NB4 (cell line): ENCODE measurements at places on chromosomes 1 and 21.

DNA sequence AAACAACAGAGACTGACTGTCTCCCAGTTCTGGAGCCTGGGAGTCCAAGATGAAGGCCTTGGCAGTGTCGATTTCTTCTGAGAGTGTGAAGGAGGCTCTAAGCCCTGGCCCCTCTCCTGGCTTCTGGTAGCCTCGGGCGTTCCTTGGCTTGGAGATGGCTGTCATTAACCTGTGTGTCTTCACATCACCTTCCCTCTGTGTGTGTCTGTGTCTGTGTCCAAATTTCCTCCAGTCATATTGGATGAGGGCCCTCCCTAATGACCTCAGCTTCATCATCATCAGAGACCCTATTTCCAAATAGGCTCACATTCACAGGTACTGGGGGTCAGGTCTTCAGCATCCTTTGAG, 138.3 kb downstream of the TOMM20 start:
- no peak for DNase-seq

DNA sequence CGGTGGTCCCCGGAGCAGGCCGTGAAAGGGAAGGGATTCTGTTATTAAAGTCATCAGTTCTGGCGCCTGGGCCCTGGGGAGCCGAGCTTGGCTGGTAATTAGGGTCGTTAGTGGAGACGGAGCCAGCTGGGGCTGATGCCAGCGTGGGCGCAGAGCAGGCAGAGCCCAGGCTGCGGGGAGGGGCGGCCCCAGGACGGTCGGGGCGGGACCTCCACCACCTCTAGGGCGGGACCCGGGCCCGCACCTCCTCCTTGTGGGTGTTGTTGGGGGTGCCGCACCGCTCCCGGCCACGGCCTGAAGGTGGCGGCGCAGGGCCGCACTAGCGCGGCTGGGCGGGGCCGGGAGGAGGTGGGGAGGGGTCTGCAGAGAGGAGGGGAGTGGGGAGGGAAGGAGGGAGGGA, 470.6 kb downstream of the PTPRU start:
- peak; percentile 10 for DNase-seq

- no peak for DNase-seq
These were observed 56.0 kb upstream of the CASZ1 start for GRCh38 chr1:10852486-10852885.

DNA sequence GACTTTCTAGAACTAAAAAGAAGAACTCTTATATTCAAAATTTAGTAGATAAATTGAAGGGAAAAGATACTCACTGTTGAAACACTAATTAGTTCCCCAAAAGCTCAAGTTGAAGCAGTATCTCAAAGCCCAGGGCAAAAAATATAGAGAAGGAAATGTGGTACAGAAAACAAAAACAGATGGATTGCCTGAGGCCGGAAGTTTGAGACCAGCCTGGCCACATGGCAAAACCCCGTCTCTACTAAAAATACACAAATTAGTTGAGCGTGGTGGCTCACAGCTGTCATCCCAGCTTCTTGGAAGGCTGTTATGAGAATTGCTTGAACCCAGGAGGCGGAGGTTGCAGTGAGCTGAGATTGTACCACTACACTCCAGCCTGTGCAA, 36.0 kb downstream of the FAM177B start:
- DNase-seq, result peak; percentile 73

GRCh38 chr1:157399984-157400382, 152.3 kb downstream of the FCRL5 start:
- DNase-seq, result peak; percentile 65

DNA sequence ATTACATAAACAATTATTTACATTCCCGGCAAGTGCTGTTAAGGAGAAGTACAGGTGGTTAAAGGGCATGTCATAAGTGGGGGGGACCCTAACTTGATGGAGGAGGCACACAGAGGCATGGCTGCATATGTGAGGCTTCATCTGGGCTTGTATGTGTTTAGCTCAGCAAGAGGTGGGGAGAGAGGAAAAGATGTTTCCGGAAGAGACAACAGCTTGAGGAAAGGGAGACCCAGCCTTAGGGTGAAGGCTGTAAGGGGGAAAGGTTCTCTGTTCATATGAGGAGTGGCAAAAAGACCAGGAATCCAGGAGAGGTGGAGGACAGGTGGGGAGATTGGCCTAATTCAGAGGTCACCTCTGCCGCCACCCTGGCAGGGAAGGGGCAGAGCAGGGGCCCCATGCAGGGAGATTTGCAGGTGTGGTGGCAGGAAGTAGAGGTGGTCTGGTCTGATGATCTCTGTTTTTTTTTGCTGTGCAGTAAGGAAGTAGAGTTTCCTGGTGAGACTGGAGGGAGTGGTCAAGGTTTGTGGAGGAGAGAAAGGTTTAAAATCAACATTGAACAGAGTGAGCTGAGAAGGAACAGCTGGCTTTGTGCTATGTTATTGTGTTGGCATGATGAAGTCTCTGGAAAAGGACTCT, 9.0 kb downstream of the TRAF5 start:
- DNase-seq, result no peak

- no peak for DNase-seq
These were observed 53.1 kb downstream of the SH3GLB1 start for GRCh38 chr1:86757272-86757984.

DNA sequence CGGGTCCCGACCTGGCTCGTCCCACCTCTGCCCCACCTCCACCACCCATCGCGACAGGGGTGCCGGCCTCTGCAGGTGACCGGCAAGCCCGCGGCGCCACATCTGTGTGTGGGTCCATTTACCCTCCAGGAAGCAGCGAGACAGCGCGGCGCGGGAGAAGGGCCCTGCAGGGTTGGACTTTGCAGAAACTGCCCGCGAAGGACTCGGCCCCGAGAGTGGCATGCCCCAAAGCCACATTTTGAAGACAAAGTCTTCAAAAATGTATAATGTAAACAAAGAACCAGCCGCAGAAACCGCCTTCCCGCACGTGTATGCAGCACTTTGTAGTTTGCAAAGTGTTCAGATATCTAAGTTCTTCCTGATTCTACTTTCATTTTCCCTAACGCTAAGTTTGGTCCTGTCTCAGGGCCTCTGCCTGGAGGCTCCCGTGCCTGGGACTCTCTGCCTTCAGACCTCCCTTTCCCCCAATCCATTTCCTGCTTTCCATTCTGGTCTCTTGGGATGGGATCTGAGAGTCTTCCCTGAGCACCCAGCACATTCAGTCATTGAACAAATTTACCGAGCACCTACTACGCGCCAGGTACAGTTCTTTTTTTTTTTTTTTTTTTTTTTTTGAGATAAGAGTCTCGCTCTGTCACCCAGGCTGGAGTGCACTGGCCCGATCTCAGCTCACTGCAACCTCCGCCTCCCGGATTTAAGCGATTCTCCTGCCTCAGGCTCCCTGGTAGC, 524 bp upstream of the TMCO4 start:
- DNase-seq, result peak; percentile 71

DNA sequence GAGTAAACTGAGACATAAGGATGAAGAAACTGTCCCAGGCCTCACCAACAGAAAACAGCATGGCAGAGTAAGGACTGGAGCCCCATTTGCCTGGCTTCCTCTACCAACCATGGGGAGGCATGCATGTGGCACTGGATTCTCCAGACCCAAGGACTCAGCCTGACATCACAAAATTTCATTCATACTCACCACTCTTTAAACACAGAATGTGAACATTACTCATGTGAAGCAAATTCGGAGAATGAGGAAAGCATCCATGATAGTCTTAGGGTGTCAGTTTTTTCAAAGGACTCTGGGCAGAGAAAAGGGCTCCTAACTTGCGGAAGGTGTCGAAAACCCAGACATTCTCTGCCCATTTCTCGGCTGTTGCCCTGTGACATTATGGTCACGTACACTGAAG, 83.9 kb downstream of the PCNX2 start:
- no peak for DNase-seq

- DNase-seq, result peak; percentile 49
These were observed 449 bp downstream of the EPS15 start for GRCh38 chr1:51518586-51519047.

DNA sequence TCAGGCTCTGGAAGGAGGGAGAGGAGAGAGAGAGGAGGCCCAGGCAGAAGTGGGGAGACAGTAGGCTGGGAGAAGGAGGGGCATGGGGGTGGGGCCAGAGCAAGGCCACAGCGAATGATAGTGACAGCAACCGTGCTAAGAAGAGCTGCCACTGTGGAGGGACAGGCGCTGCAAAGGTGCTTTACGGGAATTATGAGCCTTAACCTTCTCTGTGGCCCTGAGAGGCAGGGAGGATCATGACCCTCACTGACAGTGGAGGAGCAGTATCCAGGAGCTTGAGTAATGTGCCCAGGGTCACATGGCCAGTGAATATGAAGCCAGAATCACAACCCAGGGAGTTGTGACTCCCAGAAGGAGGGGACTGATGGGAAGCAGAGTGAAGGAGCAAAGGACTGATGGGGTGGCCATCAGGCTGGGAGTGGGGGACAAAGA, 53.4 kb upstream of the RPL11 start:
- DNase-seq, result no peak

DNA sequence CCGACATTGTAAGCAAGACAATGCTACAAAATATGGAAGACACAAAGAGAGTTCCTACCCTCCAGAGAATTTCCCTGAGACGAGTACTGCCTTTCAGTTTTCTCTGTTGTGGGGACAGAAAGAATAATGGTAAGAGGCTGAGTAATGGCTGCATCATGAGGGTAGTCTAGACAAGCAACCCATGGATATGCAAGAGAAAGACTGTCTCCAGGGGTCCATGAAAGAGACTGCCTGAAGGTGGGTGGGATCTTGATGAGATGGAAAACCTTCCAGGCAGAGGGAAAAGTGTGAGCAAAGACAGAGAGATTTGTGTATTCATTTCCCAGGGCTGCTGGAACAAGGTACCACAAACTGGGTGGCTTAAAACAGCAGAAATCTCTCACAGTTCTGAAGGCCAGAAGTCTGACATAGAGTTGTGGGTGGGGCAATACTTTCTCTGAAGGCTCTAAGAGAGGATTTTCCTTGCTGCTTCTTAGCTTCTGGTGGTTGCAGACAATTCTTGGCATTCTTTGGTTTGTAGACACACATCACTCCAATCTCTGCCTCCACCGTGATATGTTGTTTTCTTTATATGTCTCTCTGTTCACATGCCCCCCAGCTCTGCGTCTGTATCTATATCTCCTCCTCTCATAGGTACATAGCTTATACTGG, 41.4 kb downstream of the ANP32E start:
- DNase-seq, result no peak

GRCh38 chr1:14520514-14521163, 77.8 kb upstream of the KAZN start:
- no peak for DNase-seq

DNA sequence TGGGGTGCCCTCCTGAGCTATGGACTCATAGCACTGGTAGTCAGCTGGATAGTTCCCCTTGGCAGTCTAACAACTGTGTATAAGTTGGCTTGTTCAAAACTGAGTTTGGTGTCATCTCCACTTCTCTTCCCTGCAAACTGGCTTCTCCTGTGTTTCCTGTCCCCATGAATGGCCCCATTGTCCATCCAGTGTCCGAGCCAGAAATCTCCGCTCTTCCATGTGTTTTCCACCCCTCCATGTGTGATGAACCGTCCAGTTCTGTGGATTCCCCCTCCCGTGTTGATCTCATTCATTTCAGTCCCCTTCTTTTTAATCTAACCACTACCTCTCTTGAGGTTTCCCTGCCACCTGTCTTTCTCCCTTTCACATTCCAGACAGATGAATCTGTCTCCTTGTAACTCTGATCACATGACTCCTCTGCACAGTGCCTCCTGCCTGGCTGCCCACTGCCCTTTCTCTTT, 195.7 kb downstream of the ROR1 start:
- no peak for DNase-seq

GRCh38 chr1:118788463-118788862, 199.7 kb downstream of the TBX15 start:
- DNase-seq, result no peak

DNA sequence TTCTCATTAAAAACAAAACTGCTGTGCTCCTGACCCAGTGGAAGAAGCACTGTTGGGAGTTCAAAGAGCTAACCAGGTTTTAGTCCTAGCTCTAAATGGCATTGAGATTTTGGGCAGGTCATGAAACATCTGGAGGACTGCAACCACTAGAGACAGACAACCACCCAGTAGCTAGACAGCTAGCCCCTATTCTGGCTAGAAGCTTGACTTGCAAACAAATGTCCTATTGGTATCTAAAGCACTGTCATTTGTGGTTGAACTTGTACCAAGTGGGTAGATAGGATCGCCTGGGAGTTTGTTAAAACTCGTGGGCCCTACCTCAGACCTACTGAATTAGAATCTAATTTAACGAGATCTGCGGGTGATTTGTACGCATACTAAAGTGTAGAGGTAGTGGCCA, 6.9 kb downstream of the RPL11 start:
- no peak for DNase-seq
